ENCODE measurements at places on chromosomes 7 and 10.

GRCh38 chr10:101816913-101817336, 1.3 kb downstream of the OGA start:
- DNase-seq, result no peak

GRCh38 chr10:127935071-127935561, 28.2 kb downstream of the PTPRE start:
- DNase-seq, result no peak

- DNase-seq, result no peak
Observed at GRCh38 chr7:30379131-30379530, 94.7 kb downstream of the ZNRF2 start.

DNA sequence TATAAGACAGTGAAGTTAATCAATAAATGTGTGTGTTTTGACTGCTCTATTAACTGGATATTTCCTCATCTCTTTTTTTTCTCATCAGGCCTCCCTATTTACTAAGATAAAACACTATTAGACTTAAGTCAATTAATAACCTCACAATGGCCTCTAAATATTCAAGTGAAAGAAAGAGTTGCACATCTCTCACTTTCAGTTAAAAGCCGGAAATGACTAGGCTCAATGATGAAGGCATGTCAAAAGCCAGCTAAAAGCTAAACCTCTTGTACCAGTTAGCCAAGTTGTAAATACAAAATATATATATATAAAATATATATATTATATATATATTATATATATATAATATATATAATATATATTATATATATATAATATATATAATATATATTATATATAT, 127.0 kb upstream of the MEOX2 start:
- no peak for DNase-seq

- peak; percentile 67 for DNase-seq
Observed at GRCh38 chr7:26156451-26157420, 4.7 kb downstream of the NFE2L3 start.

GRCh38 chr10:77518910-77519274, 118.7 kb downstream of the KCNMA1 start:
- DNase-seq, result no peak

DNA sequence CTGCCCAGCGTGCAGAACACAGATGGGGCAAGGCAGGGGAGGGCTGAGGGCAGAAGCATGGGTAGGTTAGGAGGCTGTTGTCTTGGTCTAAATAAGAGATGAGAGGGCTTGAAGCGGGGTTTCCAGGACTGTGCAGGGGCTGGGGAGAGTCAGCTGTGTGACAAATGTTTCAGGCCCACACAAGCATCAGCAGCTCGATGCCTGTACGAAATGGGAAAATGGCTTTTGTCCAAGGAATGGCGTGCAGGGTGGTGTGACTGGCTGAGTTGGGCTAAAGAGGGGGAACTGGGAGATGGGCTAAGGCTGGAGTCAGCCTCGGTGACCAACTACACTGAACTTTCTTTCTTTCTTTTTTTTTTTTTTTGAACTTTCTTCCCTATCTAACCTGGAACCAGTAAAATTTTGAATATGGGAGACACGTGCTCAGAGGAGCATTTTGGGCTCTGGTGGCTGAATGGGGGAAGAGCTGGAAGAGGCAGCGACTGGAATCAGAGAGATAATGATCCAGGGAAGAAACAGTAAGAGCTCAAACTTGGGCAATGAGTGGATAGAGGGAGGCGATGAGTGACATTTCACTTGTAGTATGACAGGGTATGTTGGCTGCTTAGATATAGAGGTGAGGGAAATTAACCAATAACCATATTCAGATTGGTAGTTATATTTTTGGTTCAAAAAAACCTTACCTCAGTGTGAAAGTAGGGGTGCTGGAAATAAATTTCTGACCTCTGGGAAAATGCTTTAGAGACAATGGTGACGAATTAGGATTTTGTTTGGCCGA, 10.2 kb upstream of the EPHA1 start:
- no peak for DNase-seq

GRCh38 chr7:85733169-85733915, 546.5 kb upstream of the SEMA3D start:
- DNase-seq, result no peak

GRCh38 chr10:80191589-80192270, 13.6 kb downstream of the ANXA11 start:
- no peak for DNase-seq

DNA sequence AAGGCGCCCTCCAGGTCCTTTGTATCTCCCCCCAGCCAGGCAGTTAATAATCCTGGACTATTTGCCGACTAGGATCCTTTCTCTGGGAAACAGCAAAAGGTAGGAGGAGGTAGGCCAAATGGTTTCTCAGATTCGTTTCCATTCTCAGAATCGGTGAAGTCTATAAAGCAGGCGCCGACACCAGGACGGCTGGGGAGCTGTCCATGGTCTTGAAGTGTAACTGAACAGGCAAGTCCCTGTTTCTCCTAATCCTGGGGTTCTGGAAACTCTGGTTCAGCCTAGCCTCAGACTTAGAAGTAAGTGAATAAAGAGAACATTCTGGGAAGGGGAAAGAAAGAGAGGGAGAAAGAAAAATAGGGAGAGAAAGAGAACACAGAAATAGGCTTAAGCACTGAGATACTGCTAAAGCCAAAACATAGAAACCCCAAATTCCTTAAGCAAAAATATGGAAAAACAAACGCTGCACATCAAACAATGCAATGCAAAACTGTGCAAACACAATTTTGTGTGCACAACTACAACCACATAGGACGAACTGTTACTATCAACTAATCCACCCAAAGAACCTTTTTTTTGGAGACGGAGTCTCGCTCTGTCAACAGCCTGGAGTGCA, 11.1 kb upstream of the INA start:
- no peak for DNase-seq

DNA sequence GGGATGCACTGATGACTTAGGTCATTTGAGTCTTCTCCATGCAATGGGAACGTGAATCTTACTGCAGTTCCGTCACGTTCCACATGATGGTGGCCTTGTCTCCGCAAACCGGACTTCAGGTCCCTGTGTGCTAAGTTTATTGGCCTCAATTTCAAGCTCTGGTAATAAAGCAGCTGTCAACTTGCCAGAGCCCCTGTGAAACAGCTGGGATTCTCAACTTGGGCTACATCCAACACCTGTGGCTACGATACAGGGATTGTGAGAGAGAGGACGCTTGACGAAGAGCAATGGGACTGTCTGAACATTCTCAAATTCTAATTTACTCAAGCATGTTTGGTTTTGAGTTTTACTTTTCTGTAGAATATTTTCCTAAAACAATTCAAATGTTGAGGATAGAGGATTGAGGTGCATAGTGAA, 174.2 kb downstream of the PTN start:
- no peak for DNase-seq

GRCh38 chr7:157479326-157479725, 142.5 kb downstream of the DNAJB6 start:
- DNase-seq, result no peak

GRCh38 chr7:71716690-71717089, 584.7 kb downstream of the GALNT17 start:
- DNase-seq, result no peak

GRCh38 chr7:129865093-129865924, 87.5 kb downstream of the UBE2H start:
- no peak for DNase-seq

DNA sequence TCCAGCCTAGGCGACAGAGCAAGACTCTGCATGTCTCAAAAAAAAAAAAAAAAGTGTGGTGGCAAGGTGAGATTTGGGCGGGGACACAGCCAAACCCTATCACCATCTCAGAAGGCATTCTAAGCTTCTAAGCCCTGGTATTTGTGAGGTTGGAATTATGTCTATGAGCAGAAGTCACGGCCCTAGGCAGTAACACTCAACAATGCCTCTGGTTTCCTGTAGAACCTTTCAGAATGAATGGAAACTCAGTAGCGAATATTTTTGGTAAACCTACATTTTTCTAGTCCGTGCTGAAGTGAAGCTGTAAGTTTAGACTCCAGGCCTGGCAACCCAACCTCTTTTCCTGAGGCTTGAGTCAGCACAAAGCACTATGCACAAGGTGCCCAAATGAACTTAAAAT, 88.3 kb downstream of the FAM107B start:
- DNase-seq, result no peak

- DNase-seq, result no peak
Observed at GRCh38 chr7:51134013-51134441, 182.6 kb downstream of the COBL start.

DNA sequence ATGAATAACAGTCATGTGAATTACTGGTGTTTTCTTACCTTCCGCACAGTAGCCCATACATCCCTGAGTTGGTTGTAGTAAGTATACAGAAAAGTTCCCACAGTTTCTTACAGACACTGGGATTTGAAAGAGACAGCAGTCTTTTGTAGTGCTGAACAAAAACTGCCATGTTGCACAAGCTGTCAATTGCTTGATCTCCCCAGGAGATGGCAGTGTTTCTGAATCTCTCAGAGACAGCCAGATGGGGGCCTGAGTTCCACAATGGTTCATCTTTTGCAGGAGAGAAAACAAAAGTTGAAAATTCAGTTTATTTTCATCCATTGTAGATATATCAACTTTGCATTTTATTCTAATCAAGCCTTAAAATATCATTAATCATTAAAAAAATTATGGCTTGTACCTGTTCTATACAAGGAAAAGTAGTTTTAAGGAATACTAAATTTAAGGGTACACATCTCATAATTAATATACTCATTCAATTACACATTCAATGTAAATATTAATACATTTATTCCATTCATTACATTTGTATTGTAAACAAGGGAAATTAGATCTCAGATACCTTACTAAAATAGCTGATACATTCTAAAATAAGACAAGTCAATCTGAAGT, 14.5 kb downstream of the VWDE start:
- no peak for DNase-seq

DNA sequence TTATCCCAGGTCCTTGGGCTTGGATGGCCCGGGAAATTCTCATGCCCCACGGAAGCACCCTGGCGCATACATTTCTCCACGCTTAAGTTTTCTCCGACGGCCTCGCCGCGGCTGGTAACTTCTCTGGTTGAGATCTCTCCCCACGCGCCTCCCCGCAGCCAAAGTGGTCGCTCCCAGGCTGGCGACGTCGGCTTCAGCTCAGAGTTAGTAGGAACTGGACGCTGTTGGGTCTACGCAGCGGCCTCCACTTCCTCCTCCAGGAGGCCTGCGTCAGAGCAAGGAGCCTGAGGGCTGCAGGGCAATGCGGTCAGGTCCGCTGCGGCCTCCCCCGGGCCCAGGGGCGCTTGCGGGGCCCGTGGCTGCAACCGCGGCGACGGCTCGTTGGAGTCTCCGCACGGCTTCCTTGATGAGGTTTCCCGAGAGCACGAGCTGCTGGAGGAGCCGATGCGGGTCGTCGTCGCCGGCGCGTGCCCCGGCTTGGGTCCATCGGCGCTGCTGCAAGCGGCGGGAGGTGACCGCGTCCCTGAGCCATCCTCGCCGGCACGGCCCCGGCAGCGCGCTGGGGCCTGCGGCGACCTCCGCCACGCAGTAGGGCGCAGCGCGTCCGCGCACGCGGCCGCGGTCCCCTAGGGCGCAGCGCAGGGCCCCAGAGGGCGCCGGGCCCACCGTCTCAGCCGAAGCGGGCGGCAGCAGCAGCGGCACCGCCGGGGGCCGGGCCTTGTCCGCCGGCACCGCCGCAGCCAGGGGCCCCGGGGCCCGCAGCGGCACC, 744 bp downstream of the FRAT2 start:
- peak; percentile 58 for DNase-seq

GRCh38 chr10:58782876-58783851, 270.5 kb downstream of the BICC1 start:
- DNase-seq, result no peak

DNA sequence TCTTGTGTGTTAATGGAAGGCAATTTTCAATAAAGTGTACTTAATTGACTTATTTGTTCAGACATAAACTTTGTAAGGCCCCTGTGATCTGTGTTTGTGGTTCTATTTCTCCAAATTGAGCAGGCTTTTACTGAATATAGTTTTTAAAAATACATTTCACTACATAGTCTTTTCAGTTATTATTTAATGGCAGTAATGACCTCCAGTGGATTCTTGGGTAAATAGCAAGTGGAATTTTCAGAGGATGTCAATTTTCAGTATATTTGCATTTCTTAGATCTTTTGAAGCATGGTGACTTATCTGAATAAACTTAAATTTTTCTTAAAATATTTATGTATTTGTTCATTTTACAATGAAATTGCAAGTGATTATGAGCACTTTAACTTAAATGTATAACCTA, 203.1 kb upstream of the PCLO start:
- DNase-seq, result no peak

GRCh38 chr10:118472415-118473304, 122.8 kb downstream of the PRLHR start:
- no peak for DNase-seq

GRCh38 chr7:74254858-74255379, 720 bp upstream of the RFC2 start:
- DNase-seq, result no peak

GRCh38 chr7:98312201-98312600, 30.7 kb downstream of the BRI3 start:
- no peak for DNase-seq

DNA sequence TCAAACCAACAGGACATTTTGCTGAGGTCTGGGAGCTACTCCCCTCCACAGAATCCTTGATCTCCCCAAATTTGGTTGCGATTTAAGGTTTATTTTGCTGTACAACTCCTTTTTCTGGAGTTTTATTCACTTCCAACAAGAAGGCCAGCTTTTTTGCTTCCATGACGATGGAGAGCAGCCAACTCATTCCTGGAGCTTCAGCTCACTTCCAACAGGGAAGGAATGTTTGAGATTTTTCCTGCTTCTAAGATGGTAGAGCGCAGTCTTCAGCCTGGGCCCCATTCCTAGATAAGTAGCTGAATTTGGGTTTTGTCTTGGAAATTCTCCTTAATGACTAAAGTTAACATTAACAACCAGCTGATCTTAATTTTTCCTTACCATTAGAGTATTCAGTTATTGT, 30.9 kb upstream of the CREB3L2 start:
- no peak for DNase-seq

- DNase-seq, result no peak
Observed at GRCh38 chr7:36625247-36625646, 99.0 kb downstream of the AOAH start.

- DNase-seq, result no peak
Observed at GRCh38 chr10:107085665-107086525, 78.6 kb downstream of the SORCS1 start.

DNA sequence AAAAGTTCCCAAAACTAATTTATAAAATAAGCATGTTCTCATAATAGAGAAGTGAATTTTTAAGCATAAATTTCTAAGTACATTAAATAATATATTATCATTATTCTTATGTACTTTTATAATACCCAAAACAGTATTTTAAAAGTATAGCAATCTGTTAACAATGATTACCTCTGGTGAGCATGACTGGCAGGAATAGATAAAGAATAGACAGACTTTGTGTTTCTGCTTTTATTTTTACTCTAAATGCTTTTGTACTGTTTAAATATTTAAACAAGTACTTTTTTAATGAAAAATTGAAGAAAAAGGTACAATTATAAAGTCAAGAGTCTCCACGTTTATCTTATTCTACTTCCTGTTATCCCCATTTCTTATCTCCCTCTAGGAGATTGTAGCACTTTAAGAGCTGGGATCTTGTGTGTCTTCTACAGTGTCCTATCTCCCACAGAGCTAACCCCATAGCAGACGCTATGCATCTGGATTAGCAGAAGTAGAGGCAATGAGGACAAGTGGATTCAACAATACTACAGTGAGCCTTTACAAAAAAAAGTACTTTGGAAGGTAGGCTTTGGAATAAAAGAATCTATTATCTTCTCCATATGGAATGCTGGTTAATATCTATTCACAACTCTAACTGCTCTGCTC, 42.9 kb downstream of the IDE start:
- DNase-seq, result no peak
